Natural killer cell treated with Interleukin-12 subunit alpha and Interleukin-12 subunit beta and Interleukin-15 and Interleukin-18, amount 100 ng/mL, for 72 hours (primary cell): ENCODE measurements at places on chromosomes 6 and 20. TPM values are rescaled to one million over a fixed set of nuclear protein-coding genes. Genes with fewer than 3 reads are reported as not detected.

The HSPA1L gene
- total RNA-seq, result 1.7 TPM

The SLC9A8 gene
- 22.0 TPM for total RNA-seq

The SCRT2 gene
- total RNA-seq, result not detected

The LZTS3 gene
- total RNA-seq, result 0.62 TPM

The GSTA2 gene
- not detected for total RNA-seq

The WFDC2 gene
- not detected for total RNA-seq

The RIPOR2 gene
- total RNA-seq, result 58.7 TPM

The SENP6 gene
- total RNA-seq, result 99.7 TPM

The MBOAT1 gene
- 1.9 TPM for total RNA-seq

The SIM1 gene
- total RNA-seq, result not detected

The SH3BGRL2 gene
- not detected for total RNA-seq

The SSTR4 gene
- not detected for total RNA-seq

The TMEM14B gene
- total RNA-seq, result 63.4 TPM

The PDRG1 gene
- 15.6 TPM for total RNA-seq

The CNKSR3 gene
- total RNA-seq, result 0.20 TPM

The TXLNB gene
- total RNA-seq, result 0.05 TPM

The FLRT3 gene
- not detected for total RNA-seq

GRCh38 chr6:36698871-36699271 is 1.2 kb downstream of the RAB44 start:
- no peak for DNase-seq
- peak overlapping the region; percentile 16 for H3K27ac ChIP-seq
- no peaks in the 10 kb centered on the region for H3K36me3 ChIP-seq
- H3K27me3 ChIP-seq, result peaks cover 4% of the 10 kb centered on the region

GRCh38 chr20:62366370-62367135 is 559 bp downstream of the LAMA5 start:
- no peaks in the 10 kb centered on the region for H3K36me3 ChIP-seq
- no peaks in the 10 kb centered on the region for H3K4me1 ChIP-seq
- no peak overlapping the region for H3K27ac ChIP-seq
- no peak overlapping the region for H3K4me3 ChIP-seq

- DNase-seq, result no peak
- H3K4me3 ChIP-seq, result no peak overlapping the region
- H3K27ac ChIP-seq, result no peak overlapping the region
- peaks cover 17% of the 10 kb centered on the region for H3K36me3 ChIP-seq
- peaks cover 61% of the 10 kb centered on the region for H3K27me3 ChIP-seq
- H3K4me1 ChIP-seq, result peaks cover 9% of the 10 kb centered on the region
These were observed 22.9 kb downstream of the HLA-DRA start for GRCh38 chr6:32462609-32463008.

DNA sequence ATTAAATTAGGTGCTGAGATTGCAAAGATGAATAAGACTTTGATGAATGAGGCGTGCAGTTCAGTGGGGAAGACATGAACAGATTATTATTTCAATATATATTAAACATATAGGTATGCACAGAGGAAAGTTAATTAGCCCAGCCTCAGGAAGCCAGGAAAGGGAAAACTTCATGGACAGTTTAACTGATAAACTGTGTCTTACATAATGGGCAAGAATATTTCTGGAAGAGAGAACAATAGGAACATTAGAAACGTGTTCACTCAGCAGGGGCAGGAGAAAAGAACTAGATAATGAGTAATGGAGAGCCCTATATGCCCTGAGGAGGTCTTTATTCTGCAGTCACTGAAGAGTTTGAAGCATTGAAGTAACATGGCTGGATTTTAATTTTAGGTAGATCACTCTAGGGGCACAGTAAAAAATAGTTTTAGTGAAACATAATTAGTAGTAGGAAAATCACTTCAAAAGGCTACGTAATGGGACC is 23.6 kb downstream of the CEP57L1 start:
- no peak overlapping the region for H3K27ac ChIP-seq
- H3K36me3 ChIP-seq, result no peaks in the 10 kb centered on the region
- no peak for DNase-seq
- peaks cover 18% of the 10 kb centered on the region for H3K4me1 ChIP-seq
- H3K27me3 ChIP-seq, result no peaks in the 10 kb centered on the region

- no peak overlapping the region for H3K4me3 ChIP-seq
- H3K27me3 ChIP-seq, result no peaks in the 10 kb centered on the region
- H3K27ac ChIP-seq, result no peak overlapping the region
- H3K4me1 ChIP-seq, result no peaks in the 10 kb centered on the region
These were observed 101.6 kb downstream of the DACT2 start for GRCh38 chr6:168217880-168218537.

DNA sequence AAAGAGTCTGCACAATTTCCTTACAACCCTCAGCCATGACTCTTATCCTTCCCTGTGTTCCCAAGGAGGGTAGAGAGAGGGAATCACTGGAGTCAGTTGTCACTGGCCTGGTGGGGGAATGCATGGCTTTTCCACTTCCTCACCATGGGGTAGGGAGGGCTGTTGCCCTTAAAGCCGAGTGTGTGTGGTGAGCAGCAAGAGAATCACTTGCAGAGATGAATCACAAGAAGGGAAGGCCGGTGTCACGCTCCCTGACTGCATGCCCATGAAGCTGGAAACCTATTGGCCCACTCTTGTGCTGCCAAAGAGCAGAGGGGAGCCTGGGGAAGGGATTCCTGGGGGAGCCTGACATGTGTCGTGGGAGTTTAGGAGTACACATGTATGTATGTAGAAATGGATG is 18.1 kb upstream of the BMP6 start:
- H3K27me3 ChIP-seq, result peaks cover 14% of the 10 kb centered on the region
- H3K4me3 ChIP-seq, result no peak overlapping the region
- H3K4me1 ChIP-seq, result no peaks in the 10 kb centered on the region
- no peak for DNase-seq
- H3K36me3 ChIP-seq, result no peaks in the 10 kb centered on the region

DNA sequence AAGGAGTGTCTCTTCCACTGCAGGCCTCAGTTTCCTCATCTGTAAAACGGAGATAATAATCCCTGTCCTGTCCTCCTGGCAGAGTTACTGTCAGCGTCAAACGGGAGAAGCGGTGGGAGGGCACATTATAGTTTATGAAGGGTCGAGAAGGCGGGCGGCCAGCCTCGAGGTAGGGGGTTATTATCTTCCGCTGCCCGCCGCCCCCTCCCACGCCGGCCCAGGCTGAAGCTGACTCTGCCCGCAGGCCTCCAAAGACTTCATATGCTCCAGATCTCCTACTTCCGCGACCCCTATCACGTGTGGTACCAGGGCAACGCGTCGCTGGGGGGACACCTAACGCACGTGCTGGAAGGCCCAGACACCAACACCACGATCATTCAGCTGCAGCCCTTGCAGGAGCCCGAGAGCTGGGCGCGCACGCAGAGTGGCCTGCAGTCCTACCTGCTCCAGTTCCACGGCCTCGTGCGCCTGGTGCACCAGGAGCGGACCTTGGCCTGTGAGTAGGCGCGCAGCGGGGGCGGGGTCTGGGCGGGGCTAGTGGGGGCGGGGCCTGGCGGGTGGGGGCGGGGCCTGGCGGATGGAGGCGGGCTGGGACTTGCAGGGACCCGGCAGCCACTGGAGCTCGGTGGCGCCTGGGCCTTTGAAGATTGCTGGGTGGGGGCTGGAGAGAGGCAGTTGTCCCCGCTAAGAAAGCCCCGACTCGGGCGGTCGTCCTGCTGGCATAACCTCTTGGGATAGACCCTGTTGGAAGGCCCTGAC is 2.8 kb downstream of the PROCR start:
- no peak overlapping the region for H3K27ac ChIP-seq
- H3K4me3 ChIP-seq, result no peak overlapping the region
- peaks cover 23% of the 10 kb centered on the region for H3K4me1 ChIP-seq
- no peaks in the 10 kb centered on the region for H3K27me3 ChIP-seq
- no peaks in the 10 kb centered on the region for H3K36me3 ChIP-seq

GRCh38 chr6:155245831-155246230 is 18.0 kb upstream of the CLDN20 start:
- H3K4me3 ChIP-seq, result no peak overlapping the region
- DNase-seq, result no peak
- H3K27ac ChIP-seq, result no peak overlapping the region
- H3K4me1 ChIP-seq, result peaks cover 3% of the 10 kb centered on the region
- H3K36me3 ChIP-seq, result peaks cover 4% of the 10 kb centered on the region
- H3K27me3 ChIP-seq, result no peaks in the 10 kb centered on the region

DNA sequence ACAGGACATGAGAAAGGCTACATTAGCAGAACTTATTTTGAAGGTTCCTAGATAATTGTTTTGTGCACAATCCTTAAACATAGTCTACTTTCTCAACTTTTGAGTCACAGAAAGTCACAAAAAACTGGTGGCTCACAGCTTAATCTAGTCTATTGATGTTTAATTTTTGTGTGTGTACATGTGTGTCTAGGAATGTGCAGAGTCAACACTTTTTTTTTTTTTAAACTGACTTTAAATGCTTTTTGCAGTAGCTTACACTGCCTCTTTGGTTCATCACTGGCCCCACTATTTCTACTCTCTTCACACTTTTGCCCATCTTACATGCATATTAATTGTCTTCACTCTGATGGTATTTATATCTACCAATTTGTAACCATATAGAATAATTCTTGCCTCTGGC is 566.9 kb downstream of the BCKDHB start:
- H3K27ac ChIP-seq, result no peak overlapping the region
- no peak overlapping the region for H3K4me3 ChIP-seq
- no peak for DNase-seq
- no peaks in the 10 kb centered on the region for H3K36me3 ChIP-seq

DNA sequence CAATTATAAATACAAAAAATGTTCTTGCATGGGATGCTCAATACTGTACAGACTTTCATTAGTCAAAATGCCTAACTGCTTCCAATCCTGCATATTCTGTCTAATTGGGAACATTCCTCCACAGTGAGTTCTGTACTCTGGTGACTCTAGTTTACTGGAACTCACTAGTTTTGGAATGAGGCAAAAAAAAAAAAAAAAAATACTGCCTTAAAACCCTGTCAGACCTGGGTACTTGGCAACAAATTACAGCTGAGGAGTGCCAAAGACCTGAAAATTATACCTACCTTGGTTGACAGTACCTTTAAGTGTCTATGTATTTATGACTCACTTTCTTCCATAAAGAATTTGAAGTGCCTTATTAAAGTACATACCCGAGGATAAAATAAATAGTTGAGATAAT is 276.7 kb downstream of the FARS2 start:
- peaks cover 31% of the 10 kb centered on the region for H3K4me1 ChIP-seq
- H3K4me3 ChIP-seq, result no peak overlapping the region
- H3K27ac ChIP-seq, result no peak overlapping the region
- DNase-seq, result no peak

GRCh38 chr20:9141070-9141469 is 72.2 kb downstream of the PLCB4 start:
- no peak overlapping the region for H3K27ac ChIP-seq
- no peak for DNase-seq
- no peak overlapping the region for H3K4me3 ChIP-seq
- H3K27me3 ChIP-seq, result peaks cover 3% of the 10 kb centered on the region
- H3K4me1 ChIP-seq, result no peaks in the 10 kb centered on the region
- H3K36me3 ChIP-seq, result no peaks in the 10 kb centered on the region

GRCh38 chr20:20808016-20808415 is 95.6 kb upstream of the RALGAPA2 start:
- no peak overlapping the region for H3K4me3 ChIP-seq
- no peak overlapping the region for H3K27ac ChIP-seq
- H3K4me1 ChIP-seq, result no peaks in the 10 kb centered on the region
- no peaks in the 10 kb centered on the region for H3K36me3 ChIP-seq
- peaks cover 5% of the 10 kb centered on the region for H3K27me3 ChIP-seq

- no peaks in the 10 kb centered on the region for H3K4me1 ChIP-seq
- H3K4me3 ChIP-seq, result no peak overlapping the region
- no peaks in the 10 kb centered on the region for H3K36me3 ChIP-seq
- no peaks in the 10 kb centered on the region for H3K27me3 ChIP-seq
These were observed 292.0 kb upstream of the JARID2 start for GRCh38 chr6:14953836-14954235.

- H3K27ac ChIP-seq, result no peak overlapping the region
- peaks cover 13% of the 10 kb centered on the region for H3K4me1 ChIP-seq
- peaks cover 20% of the 10 kb centered on the region for H3K27me3 ChIP-seq
- no peaks in the 10 kb centered on the region for H3K36me3 ChIP-seq
These were observed 1.3 kb upstream of the CARMIL1 start for GRCh38 chr6:25277857-25278256.

GRCh38 chr6:170456334-170456733 is 96.8 kb downstream of the PSMB1 start:
- no peak overlapping the region for H3K4me3 ChIP-seq
- H3K27ac ChIP-seq, result no peak overlapping the region
- DNase-seq, result no peak

DNA sequence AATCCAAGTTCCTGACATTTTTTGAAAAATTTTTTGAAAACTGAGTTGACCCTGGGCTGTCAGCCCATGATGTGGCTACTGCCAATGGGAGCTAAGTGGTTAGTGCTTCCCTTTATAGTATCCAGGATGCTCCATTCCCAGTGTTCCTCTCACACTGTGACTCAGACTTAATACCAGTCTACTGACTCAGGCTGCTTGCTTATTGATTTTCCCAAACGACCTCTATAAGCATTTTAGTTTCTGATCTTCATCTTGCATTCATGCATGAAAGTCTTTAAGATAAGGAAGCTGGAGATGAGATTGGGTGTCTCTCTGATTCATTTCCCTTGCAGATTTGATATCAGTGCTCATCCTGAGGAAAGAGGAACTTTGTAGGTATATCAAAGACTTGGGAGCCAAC is 560.0 kb downstream of the TBC1D32 start:
- no peaks in the 10 kb centered on the region for H3K36me3 ChIP-seq
- no peak overlapping the region for H3K27ac ChIP-seq
- no peak overlapping the region for H3K4me3 ChIP-seq
- H3K4me1 ChIP-seq, result no peaks in the 10 kb centered on the region
- H3K27me3 ChIP-seq, result no peaks in the 10 kb centered on the region

GRCh38 chr20:50003253-50003656 is 20.5 kb downstream of the SNAI1 start:
- peaks cover 12% of the 10 kb centered on the region for H3K4me1 ChIP-seq
- no peak overlapping the region for H3K27ac ChIP-seq
- H3K4me3 ChIP-seq, result no peak overlapping the region
- H3K36me3 ChIP-seq, result no peaks in the 10 kb centered on the region
- DNase-seq, result no peak
- H3K27me3 ChIP-seq, result no peaks in the 10 kb centered on the region

DNA sequence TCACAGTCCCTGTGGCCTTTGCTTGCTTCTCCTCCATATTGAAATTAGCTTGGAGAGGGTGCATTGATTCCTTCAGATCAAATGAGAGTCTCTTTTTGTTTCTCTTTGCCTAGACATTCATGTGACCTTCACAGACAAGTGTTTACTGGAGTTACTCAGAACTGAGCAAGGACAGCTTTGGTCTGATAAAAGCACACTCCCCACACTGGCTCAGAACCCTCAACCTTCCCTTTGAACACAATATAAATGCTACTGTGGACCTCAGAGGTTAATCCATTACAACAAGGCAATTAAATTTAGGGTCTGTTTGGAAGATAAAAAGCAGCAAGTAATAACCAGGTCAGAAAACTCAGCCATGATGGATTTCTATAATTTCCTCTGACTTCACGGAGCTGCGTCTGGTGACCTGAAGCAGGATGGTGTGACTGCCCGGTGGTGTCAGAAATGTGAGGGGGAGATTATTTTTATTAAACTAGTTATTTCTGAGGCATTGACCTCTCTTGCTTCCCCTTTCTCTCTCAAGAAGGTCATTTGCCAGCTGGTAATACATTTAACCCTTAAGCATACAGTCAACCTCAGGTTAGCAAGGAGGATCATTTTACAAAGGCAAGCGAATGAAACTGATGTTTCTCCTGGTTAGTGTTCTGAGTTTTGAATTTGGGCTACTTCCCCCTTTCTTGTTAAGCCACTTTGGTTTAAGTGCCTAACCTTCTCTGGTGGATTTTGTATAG is 208.2 kb downstream of the CLIC5 start:
- no peak overlapping the region for H3K27ac ChIP-seq
- peaks cover 14% of the 10 kb centered on the region for H3K27me3 ChIP-seq
- H3K4me3 ChIP-seq, result no peak overlapping the region

GRCh38 chr20:17339000-17339399 is 112.2 kb downstream of the PCSK2 start:
- no peaks in the 10 kb centered on the region for H3K36me3 ChIP-seq
- H3K4me3 ChIP-seq, result no peak overlapping the region
- peaks cover 9% of the 10 kb centered on the region for H3K27me3 ChIP-seq
- no peaks in the 10 kb centered on the region for H3K4me1 ChIP-seq
